ENCODE measurements at places on chromosomes 2 and 18. TPM values are rescaled to one million over a fixed set of nuclear protein-coding genes. Genes with fewer than 3 reads are reported as not detected.

DNA sequence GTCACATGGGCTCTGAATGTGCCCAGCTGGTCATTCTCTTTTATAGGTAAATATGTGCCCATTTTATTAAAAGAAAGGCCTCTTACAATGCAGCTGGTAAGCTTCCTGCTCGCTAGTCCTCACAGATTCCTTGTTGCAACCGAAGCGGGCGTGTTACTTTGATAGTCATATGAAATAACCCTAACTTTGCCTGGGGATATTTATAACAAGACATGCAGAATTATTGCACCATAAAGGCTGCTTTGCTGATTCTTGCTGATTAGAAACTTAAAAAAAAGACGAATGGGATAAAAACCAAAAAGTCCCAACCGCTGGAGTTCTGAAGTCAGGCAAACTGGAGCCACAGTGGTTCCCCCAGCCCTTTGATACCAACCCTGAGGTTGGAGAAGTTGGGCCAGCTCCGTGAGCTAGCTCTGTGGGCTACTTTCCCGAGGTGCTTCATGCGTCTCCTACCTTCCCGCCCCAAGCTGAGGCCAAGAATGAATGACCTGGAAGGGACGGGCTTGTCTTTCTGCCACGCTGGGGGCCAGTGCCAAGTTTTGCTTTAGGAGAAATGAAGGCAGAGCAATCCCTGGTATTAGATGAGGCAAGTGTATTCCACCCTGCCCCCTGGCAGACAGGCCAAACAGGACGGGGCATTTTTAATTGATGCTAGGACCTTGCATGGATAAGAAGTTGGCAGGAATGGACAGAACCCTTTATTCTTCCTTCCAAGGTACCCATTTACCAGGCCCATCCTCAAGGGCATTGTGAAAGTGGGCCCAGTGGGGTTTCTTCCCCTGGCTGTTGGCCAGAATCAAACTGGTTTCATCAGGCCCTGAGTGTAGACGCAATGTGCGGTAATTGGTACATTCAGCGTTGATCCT is 140.4 kb downstream of the KCTD1 start:
- H3K27me3 ChIP-seq: no peaks in the 10 kb centered on the region
- H3K36me3 ChIP-seq: no peaks in the 10 kb centered on the region
- no peak for DNase-seq
- H3K4me1 ChIP-seq: no peaks in the 10 kb centered on the region
- no peak overlapping the region for H3K27ac ChIP-seq

DNA sequence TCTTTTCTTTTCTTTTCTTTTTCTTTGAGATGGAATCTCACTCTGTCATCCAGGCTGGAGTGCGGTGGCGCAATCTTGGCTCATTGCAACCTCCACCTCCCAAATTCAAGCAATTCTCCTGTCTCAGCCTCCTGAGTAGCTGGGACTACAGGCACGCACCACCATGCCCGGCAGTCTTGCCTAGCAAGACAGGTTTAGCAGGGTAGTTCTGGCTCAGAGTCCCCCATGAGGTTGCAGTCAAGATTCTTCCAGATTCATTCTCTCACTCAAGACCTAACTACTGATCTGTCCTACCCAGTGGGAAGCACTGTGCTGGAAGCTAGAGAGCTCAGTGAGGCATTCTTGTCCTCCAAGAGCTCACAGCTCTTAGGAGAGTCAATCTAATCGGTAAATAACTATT is 17.6 kb upstream of the ZAP70 start:
- no peaks in the 10 kb centered on the region for H3K36me3 ChIP-seq
- H3K27me3 ChIP-seq: no peaks in the 10 kb centered on the region
- no peak for DNase-seq
- no peaks in the 10 kb centered on the region for H3K4me1 ChIP-seq

SNTG2 gene
- total RNA-seq: 4.2 TPM

DNA sequence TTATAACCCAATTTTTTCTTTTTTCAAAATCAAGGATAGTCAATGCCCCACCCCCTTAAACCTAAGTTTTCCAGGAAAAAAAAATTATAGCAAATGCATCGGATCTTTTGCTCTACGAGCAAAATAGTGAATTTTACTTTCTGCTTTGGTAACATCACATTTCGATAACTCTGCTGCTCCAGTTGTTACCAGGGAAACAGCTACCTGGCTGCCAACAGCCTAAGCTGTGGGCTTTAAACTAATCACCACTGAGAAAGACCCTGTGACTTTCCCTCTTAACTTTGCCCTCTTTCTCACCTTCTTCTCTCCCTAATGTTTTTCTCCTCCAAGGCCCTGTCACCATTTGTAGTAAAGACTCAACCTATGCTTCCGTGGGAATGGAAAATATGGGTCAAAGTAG is 145.5 kb downstream of the ABCA12 start:
- no peaks in the 10 kb centered on the region for H3K4me1 ChIP-seq
- H3K4me3 ChIP-seq: no peak overlapping the region
- H3K36me3 ChIP-seq: no peaks in the 10 kb centered on the region
- no peak overlapping the region for H3K27ac ChIP-seq

CPLX4 gene
- total RNA-seq: not detected

ADAM17 gene
- total RNA-seq: 30.6 TPM

DNA sequence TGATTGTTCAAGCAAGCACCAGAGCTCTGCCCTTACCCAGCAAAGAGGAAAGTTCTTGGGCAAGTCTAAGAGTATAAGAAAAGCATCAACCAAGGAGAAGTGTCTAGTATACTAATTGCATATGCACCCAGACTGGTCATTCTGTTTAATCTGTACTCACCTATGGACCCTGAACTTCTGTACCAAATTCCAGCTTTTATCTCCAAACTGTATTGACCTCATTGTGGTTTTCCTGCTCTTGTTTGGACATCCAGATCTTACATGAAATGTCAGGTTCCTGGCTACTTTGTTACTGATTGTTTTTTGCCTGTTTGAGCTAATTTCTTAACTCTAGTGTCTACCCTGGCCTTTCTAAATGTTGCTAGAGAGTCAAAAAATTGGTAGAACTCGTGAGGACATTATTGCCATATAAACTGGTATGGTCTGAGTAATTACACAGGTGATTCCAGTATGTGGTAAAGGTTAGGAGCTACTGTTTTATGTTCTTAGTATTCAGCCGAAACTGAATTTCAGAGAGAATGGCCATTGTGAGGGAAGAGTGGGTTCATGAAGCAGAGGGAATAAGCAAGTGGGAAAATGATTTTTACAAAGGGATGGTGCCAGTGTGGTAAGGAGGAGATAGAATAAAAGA is 146.3 kb downstream of the HNMT start:
- H3K4me3 ChIP-seq: no peak overlapping the region
- H3K27me3 ChIP-seq: no peaks in the 10 kb centered on the region
- H3K36me3 ChIP-seq: no peaks in the 10 kb centered on the region
- H3K27ac ChIP-seq: no peak overlapping the region
- no peaks in the 10 kb centered on the region for H3K4me1 ChIP-seq
- DNase-seq: no peak

DNA sequence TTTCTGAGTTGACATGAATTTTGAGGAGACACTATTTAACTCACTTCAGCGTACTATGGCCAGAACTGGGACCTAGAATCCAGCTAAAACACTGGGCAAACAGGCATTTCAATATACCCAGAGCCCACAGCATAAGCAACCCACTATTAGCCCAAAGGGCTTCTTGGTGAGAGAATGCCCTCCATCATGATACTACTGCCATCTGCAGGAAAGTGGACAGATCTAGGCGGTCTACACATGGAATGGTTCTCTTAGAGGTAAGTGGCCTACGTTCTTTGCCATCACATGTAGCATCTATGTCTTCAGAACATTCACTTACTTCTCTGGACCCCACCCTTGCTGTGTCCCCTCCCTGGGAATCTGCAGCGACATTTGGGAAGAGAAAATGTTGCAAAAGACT is 181.3 kb upstream of the LINC00305 start:
- H3K27ac ChIP-seq: no peak overlapping the region
- no peak for DNase-seq

KIF1A gene
- 6.9 TPM for total RNA-seq

DNA sequence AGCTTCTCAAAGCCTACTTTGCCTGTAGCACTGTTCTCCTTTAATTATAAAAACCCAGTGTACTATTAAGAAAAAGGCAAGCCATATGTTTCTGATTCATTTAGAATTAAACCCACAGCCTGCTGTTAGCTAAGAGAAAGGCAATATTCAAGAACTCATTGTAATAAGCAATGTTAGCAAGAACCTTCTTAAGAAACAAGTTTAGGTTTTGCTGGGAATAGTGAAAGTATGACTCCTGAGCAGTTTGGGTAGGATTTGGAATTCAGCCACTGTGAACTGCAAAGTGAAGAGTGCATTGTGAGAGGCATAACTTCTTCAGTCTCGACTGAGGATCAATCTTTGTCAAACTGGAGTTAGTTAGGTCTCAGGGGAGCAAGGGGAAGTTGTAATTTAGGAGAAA is 206.5 kb upstream of the NT5C1B start:
- no peaks in the 10 kb centered on the region for H3K4me1 ChIP-seq
- H3K27me3 ChIP-seq: no peaks in the 10 kb centered on the region
- no peak overlapping the region for H3K4me3 ChIP-seq
- DNase-seq: no peak
- H3K36me3 ChIP-seq: no peaks in the 10 kb centered on the region

- no peak for DNase-seq
- no peaks in the 10 kb centered on the region for H3K27me3 ChIP-seq
- H3K4me3 ChIP-seq: no peak overlapping the region
- no peaks in the 10 kb centered on the region for H3K4me1 ChIP-seq
Measured at GRCh38 chr2:194103941-194104659, 1552.9 kb upstream of the SLC39A10 start.

All from thyroid gland (tissue), 4 donors.